ENCODE measurements at places on chromosomes 3 and 15.

- DNase-seq: no peak
Measured at GRCh38 chr3:172569128-172570008, 46.1 kb upstream of the TNFSF10 start.

GRCh38 chr3:71685686-71686085, 39.5 kb downstream of the EIF4E3 start:
- DNase-seq: no peak

- DNase-seq: no peak
Measured at GRCh38 chr3:125110016-125110875, 54.4 kb upstream of the HEG1 start.

DNA sequence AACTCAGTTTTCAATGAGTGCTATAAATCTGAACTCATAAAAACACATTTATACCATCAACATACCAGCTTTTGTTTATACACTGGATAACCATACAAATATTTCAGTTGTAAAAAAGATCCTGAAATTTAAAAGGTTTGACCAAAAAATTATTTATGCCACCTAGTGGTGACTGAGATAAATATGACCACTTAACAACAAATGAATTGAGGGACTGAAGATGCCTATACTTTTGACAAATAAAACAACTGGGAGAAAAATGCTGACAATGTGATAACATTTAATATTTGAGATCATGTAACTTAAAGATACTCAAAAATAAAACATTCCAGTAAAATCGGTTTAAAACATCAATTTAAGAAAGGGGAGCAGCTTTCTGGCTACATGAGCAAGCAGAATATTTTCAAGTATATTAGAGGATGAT, 30.4 kb downstream of the ATG3 start:
- DNase-seq: peak; percentile 23

- no peak for DNase-seq
Measured at GRCh38 chr3:173709026-173709425, 311.5 kb downstream of the NLGN1 start.

- no peak for DNase-seq
Measured at GRCh38 chr3:23830869-23831484, 25.2 kb downstream of the UBE2E1 start.

- DNase-seq: no peak
Measured at GRCh38 chr3:102488331-102488730, 53.5 kb downstream of the ZPLD1 start.

DNA sequence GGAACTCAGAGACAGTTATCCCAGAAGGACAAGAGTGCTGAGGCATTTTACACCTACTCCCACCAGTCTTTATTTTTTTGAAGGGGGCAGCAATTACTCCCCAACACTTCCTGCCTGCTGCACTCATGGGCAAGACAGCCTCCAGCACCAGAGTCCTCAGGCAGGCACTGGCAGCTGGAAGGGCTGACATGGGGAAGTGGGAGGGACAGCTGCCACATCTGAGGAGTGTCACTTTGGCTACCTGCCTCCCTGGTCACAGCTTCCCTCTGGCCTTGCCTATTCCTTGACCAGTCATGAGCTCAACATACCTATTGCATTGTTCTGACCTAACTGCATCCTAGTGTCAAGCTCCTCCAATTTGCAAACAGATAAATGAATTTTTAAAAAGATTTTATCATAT, 10.2 kb upstream of the LACTB start:
- no peak for DNase-seq

- no peak for DNase-seq
Measured at GRCh38 chr3:112803467-112803866, 43.2 kb downstream of the CD200R1L start.

DNA sequence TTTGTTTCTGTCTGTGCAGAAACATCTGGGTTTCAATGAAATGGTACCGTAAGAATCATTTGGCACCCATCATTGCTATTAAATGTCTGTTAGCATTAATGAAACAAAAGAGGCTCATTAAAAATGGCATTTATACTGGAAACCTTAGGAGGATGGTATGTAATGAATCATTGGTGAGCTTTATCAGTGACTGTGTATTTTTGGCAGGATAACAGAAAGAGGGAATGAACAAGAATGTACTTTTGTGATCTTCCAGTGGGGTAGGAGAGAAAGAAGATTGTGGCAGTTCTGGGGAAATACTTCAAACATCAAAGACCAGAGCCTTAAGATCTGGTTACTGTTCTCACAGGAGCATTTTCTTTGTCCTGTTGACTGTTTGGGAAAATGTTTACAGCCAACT, 4.7 kb upstream of the DCBLD2 start:
- no peak for DNase-seq

DNA sequence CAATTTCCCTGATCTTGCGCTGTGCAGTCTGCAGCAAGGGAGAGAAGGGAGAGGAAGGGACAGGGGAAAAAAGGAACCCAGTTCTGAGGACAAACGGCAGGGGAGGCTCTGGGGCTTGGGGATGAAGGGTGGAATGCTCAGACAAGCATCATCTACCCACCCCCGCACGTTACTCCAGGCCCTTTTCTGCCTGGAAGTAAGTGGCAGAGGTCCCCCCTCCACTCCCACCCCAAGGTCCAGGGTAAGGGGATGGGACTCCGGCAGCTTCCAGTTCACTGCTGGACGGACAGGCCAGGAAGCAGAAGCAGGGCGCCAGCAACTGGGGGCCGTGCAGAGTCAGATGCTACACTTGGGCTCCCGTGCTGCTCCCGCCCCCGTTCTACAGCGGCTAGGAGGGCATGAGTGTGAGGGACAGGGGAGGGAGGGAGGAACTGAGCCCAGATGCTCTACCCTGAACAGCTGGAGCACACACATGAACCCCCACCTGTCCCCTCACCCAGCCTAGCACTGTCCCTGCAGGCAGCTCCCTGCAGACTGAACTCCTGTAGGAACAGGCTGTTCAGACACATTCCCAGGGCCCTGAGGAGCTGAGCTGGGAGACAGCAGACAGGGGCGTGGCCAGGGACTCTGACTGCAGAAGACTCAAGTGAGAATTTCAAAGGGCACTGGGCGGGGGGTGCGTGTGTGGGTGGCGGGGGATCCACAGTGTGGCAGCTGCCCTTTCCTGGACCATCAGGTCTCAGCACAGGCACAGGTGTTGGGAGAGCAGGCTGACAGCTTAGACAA, 59.7 kb downstream of the SENP2 start:
- DNase-seq: peak; percentile 55

DNA sequence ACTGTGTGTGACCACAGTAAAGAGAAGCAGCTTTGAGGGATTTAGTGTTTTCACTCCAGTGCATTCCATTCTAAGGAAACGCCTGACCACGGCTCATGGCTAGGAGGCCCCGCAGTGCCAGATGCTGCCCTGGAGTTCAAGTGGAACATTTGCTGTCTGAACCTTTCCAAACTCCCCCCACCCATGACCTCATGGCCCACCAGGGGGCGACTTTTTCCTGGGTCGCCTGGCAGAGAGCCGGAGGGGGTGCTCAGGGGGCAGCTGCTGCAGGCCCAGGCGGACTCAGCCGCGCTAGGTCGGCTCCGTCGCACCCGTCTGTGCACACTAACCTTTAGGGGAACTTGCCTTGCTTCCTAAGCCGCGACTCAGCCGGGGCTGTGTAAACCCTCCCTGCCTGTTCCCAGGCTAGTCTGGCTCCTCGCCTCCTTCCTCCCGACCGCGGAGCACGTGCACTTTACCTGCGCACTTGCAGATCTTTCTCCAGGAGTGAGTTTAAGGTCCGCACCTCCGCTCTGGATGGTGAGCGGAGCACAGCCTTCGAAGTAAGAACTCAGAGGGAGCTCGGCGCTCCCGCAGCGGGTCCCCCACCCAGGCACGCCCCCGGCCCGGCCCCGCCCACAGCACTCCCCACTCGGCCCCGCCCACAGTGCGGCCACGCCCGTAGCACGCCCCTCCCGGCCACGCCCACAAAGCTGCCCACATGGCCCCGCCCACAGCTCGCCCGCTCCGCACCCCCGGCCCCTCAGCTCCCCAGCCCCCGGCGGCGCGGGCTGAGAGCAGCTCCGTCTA, at the start of gene OCA2:
TSS of gene OCA2 (minus strand) at position 550 of the 789 bp plus-strand sequence. CDS start 17,441 bp downstream, outside the sequence.
- DNase-seq: no peak

- no peak for DNase-seq
Measured at GRCh38 chr15:74519311-74519710, 21.7 kb upstream of the ARID3B start.

GRCh38 chr3:193824365-193824764, 231.4 kb downstream of the OPA1 start:
- DNase-seq: peak; percentile 66

DNA sequence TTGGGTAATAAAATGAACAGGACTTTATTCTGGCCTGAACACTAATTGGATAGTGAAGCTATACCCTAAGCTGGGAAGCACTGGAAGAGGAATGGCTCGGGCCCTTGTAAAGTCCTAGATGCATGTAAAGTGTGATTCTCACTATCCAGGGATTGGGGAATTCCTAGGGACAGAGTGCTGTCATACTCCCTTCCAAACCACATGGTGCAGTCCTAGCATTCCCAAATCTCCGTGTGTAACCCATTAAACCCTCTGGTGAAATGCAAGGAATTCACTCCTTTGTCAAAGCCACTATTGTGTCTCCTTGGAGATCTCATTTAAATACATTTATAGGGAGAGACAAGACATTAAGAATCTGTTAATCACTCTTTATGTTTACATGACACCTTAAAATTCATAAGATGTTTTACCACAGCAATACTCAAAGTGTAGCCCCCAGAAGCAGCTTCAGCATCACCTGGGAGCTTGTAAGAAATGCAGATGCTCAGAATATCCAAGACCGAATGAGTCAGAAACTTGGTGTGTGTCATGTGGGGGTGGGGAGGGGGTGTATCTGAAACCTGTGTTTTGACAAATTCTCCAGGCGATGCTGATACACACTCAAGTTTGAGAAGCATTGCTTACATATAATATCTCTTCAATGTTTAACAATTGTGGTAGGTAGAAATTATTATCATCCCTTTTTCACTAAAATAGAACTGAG, 121.8 kb upstream of the NPHP3 start:
- no peak for DNase-seq

DNA sequence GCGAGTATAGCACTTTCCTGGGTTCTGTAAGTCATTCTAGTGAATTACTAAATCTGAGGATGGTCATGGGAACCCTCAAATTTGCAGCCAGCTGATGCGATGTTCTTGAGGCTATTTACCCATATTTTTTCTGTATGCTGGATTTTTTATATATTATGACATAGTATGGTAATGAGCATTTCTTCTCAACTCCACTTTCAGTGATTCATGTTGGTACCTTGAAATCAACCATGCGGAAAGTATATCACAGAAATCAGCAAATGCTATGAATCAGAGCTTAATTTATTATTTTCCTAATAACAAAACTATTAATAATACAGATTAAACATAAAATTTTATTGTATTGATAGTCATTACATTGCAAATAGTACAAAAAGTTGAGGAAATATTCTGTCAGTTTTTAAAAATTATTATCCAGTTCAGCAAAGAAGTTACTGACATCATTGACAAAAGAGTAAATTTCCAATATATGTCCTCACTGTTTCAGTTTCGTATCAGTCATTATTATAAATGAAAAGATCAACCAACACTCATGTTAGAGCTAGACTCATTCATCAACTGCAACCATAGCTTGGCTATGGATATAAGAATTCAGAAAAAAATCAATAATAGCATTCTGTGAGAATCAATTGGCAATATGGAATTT, 164.3 kb upstream of the SETMAR start:
- DNase-seq: no peak

- DNase-seq: peak; percentile 60
Measured at GRCh38 chr15:62896969-62897486, 145.5 kb upstream of the TPM1 start.

DNA sequence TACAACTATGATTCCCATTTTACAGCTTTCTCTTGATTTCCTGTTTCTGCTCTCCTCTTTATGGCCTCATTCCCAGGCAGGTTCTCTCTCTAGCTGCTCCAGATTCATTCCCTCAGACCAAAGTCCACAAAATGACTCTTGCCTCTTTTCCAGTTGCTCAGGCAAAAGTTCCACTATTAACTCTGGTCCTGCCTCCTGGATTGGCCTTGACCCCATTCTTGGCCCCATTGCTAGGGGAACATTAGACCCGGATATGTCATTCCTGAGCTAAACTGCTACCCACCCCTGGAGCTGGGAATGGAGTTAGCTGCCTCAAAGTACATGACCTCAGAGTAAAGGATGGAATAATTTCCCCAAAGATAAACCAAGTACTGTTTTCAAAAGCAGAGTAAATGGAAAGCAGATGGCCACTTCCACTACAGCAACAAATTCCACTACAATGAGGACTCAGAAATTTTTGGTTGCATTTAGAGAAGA, 73.0 kb upstream of the GAP43 start:
- no peak for DNase-seq

GRCh38 chr3:189344996-189345395, 173.2 kb downstream of the TPRG1 start:
- DNase-seq: no peak

DNA sequence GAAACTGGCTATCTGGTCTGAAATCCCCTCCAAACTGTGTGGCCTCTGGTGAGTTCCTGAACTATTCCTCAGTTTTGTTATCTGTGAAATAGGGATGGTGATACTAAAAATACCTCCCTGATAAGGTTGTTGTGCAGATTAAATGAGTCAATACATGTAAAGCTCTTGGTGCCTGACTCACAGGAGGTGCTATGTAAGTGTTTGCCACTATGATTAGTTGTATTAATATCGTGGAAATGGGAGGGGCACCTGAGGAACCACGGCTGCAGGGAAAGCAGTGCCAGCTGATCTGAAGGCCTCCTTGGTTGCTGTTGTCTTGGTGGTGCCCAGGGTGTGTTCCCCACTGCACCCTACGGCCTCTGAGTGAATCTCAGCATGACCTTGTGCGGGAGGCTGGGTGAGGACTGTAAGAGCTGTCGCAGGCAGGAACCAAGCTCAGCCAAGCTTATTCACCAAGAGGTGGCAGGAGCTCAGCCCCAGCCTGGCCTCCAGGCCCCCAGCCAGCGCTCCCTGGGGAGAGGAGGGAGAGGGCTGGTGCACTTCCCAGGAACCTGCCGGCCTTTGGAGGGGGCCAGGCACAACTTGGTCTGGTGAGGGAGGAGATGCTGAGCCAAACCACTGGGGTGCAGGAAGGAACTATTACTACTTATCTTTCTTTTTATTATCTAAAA, 44.8 kb upstream of the CCDC174 start:
- no peak for DNase-seq

- DNase-seq: no peak
Measured at GRCh38 chr3:149004622-149005021, 13.3 kb downstream of the GYG1 start.

DNA sequence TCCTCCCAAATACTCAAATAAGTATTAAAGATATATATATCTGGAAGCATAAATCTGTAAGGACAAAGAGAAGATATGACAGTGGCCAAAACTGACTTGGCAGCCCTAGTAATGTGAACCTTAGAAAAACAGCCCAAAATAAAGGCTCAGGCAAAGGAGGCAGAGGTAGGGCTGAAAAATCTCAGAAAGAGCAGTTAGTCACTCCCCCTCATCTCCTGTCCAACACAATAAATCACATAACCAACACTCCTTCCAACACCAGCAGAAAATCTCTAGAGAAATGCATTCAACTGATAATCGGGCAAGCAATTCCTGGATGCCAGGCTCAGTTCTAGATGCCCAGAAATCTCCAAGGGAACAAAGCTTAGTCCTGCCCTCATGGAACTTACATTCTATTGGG, 22.1 kb upstream of the CHRM5 start:
- no peak for DNase-seq

Measured in T47D (cell line).